Activated naive CD8-positive, alpha-beta T cell treated with anti-CD3 and anti-CD28 coated beads, Interleukin-2, amount 10 ng/mL, durations not matched to agents 7 days and 5 days (primary cell): ENCODE measurements at places on chromosomes 6 and 20. TPM values are rescaled to one million over a fixed set of nuclear protein-coding genes. Genes with fewer than 3 reads are reported as not detected.

DNA sequence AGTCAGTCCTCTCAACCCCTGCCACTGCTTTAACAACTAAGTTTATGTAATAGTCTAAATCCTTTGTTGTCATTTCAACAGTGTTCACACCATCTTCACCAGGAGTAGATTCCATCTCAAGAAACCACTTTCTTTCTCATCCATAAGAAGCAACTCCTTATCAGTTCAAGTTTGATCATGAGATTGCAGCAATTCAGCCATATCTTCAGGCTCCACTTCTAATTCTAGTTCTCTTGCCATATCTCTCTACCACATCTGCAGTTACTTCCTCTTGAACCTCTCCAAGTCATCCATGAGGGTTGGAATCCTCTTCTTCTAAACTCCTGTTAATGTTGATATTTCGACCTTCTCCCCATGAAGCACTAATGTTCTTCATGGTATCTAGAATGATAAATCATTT lies 57.9 kb upstream of the FOXO3 start:
- DNase-seq: no peak
- peaks cover 10% of the 10 kb centered on the region for H3K4me1 ChIP-seq
- H3K36me3 ChIP-seq: peaks cover 4% of the 10 kb centered on the region
- H3K4me3 ChIP-seq: no peak overlapping the region
- H3K27ac ChIP-seq: no peak overlapping the region

DNA sequence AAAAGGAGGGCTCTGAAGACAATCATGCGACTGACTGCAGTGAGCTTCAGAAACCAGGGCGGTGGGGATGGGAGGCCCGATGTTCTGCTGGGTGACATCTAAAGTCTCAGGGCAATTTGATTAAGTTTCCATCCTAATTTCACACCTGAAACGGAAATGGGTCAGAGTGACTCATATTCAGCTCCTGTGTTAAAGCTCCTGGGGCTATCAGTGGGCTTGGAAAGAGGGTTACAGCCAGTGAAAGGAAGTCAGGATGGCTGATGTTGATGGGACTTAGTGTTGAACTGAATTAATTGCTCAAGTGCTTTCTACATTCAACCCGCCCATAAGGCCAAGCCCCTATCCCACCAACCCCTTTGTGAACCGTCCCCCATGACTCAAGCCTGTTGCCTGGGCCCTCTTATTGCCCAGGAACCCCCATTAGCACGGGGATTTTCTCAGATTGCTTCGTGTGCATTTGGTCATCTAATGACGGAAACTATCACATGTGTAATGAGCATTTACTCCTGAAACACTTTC lies 47.1 kb upstream of the TBC1D7 start:
- peaks cover 12% of the 10 kb centered on the region for H3K36me3 ChIP-seq
- no peak overlapping the region for H3K4me3 ChIP-seq
- peak overlapping the region; percentile 26 for H3K27ac ChIP-seq
- peaks cover 18% of the 10 kb centered on the region for H3K4me1 ChIP-seq
- peaks cover 2% of the 10 kb centered on the region for H3K27me3 ChIP-seq

DNA sequence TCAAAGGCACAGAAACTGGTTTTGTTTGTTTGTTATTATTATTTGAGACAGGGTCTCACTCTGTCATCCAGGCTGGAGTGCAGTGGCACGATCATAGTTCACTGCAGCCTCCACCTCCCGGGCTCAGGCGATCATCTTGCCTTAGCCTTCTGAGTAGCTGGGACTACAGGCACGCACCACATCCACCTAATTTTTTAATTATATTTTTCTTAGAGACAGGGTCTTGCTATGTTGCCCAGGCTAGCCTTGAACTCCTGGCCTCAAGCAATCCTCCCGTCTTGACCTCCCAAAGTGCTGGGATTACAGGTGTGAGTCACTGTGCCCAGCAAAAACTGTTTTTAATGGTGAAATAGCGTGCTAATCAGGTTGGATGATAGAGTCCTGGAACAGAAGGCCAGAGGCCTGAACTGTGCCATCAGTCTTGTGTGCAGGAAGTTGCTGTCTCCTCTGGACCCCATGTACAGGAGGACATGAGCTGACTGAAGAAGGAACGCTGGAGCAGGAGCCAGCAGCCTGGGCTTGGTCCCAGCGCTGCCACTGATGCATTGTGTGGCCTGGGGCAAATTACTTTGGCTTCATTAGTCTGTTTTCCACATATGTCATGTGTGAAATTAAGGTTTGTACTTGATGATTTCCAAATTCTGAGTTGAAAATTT lies 4.9 kb downstream of the TM9SF4 start:
- H3K4me3 ChIP-seq: no peak overlapping the region
- H3K27me3 ChIP-seq: no peaks in the 10 kb centered on the region

Gene FKBP5
- 78.6 TPM for total RNA-seq

- H3K36me3 ChIP-seq: peaks cover 7% of the 10 kb centered on the region
- H3K4me1 ChIP-seq: peaks cover 26% of the 10 kb centered on the region
- peaks cover 2% of the 10 kb centered on the region for H3K27me3 ChIP-seq
- H3K4me3 ChIP-seq: peak overlapping the region; percentile 92
Observed at GRCh38 chr6:44386364-44386928, 1.1 kb upstream of the CDC5L start.

Gene PRPH2
- 0.08 TPM for total RNA-seq

Gene FOXS1
- total RNA-seq: not detected

GRCh38 chr6:24774696-24775519 lies at the start of gene GMNN:
TSS of gene GMNN (plus strand) at chr6:24774937. CDS start at chr6:24777247, 2,310 bp downstream.
- H3K36me3 ChIP-seq: peaks cover 20% of the 10 kb centered on the region
- H3K4me1 ChIP-seq: peaks cover 26% of the 10 kb centered on the region
- H3K27ac ChIP-seq: peak within 1 kb of the TSS; percentile 99
- DNase-seq: peak; percentile 99

Gene PAX1
- not detected for total RNA-seq

Gene CCN2
- total RNA-seq: not detected

- no peak for DNase-seq
- no peak overlapping the region for H3K27ac ChIP-seq
Observed at GRCh38 chr20:44392776-44393607, 37.5 kb downstream of the HNF4A start.

- H3K36me3 ChIP-seq: peaks cover 1% of the 10 kb centered on the region
- H3K27me3 ChIP-seq: no peaks in the 10 kb centered on the region
- no peak overlapping the region for H3K27ac ChIP-seq
- peaks cover 12% of the 10 kb centered on the region for H3K4me1 ChIP-seq
- no peak for DNase-seq
Observed at GRCh38 chr6:128167552-128167951, 266.7 kb upstream of the THEMIS start.

GRCh38 chr6:156601152-156602065 lies 175.8 kb upstream of the ARID1B start:
- H3K27ac ChIP-seq: no peak overlapping the region
- H3K27me3 ChIP-seq: peaks cover 10% of the 10 kb centered on the region
- DNase-seq: no peak
- H3K4me3 ChIP-seq: no peak overlapping the region
- H3K36me3 ChIP-seq: no peaks in the 10 kb centered on the region
